ENCODE measurements at places on chromosomes 2 and 18.

- no peak for DNase-seq
Measured at GRCh38 chr2:142848023-142848606, 29.3 kb upstream of the KYNU start.

DNA sequence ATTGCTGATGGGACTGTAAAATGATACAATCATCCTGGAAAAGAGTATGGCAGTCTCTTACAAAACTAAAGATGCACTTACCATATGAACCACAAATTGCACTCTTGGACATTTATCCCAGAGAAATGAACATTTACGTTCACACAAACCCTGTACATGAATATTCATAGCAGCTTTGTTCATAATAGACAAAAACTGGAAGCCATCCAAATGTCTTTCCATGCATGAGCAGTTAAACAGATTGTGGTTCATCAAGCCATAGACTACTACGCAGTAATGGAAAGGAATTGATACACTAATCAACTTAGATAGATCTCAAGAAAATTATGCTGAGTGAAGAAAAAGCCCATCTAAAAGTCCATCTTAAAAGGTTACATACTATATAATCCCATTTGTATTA is 156.1 kb upstream of the SLC39A10 start:
- no peak for DNase-seq

- DNase-seq, result no peak
Measured at GRCh38 chr2:39176997-39177396, 56.1 kb upstream of the SOS1 start.

DNA sequence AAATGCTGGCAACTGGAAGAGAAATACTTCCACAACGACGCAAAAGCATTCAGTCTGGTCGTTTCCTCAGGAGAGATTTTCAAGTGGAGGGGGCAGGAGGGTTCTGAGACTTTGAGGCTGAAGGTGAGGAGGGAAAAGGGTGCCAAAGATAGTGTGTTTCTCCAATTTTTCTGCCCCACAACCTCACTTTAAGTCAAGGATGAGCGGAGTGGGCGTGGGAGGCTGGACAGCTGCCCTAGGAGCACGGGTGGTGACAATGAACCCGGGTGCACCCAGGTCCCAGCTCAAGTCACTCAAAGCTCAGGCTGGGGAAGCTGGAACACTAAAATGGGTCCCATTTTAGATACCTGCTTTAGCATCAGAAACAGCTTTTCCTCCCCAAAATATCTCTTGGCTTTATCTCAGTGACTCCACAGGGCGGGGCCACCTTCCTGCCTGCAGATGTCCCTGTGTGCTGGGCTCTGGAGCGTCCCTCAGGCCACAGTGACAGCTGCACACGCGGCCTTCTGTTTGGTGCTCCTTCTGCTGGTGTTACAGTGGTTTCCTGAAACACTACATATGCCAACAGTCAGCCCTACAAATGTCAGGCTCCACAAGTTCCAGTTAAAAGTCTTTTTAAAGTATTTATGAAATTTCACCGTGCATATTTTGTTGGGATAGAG is 1.4 kb upstream of the MBP start:
- no peak for DNase-seq

DNA sequence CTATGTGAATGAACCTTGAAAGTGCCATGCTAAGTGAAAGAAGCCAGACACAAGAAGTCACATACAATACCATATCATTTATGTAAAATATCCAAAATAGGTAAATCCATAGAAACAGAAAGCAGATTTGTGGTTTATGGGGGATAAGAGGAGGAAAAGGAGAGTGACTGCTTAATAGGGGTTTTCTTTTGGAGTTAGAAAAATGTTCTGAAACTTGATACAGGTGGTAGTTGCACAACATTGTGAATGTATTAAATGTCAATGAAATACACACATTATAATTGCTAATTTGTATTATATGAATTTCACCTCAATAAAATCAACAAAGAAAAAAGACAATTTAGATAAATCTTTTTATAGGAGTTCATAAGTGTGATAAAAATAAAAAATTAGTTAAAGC is 37.1 kb downstream of the MEMO1 start:
- no peak for DNase-seq
